ENCODE measurements at places on chromosomes 11 and 22. TPM values are rescaled to one million over a fixed set of nuclear protein-coding genes. Genes with fewer than 3 reads are reported as not detected.

TREH gene
- not detected for total RNA-seq

CHST1 gene
- 4.9 TPM for total RNA-seq

OR56B1 gene
- not detected for total RNA-seq

ACR gene
- total RNA-seq, result not detected

MS4A3 gene
- not detected for total RNA-seq

Measured in epithelial cell of alveolus of lung (primary cell).